Cerebellar nuclear complex (tissue), 1 donor: ENCODE measurements at places on chromosomes 1 and 21.

GRCh38 chr1:203033917-203034316 lies 7.6 kb downstream of the PPFIA4 start:
- no peak for DNase-seq

- DNase-seq = no peak
These were observed 141.8 kb downstream of the SYT2 start for GRCh38 chr1:202568410-202568809.

GRCh38 chr1:160740133-160740688 lies 1.2 kb downstream of the SLAMF7 start:
- no peak for DNase-seq

- DNase-seq = no peak
These were observed 34.2 kb downstream of the MORN1 start for GRCh38 chr1:2356911-2357845.

DNA sequence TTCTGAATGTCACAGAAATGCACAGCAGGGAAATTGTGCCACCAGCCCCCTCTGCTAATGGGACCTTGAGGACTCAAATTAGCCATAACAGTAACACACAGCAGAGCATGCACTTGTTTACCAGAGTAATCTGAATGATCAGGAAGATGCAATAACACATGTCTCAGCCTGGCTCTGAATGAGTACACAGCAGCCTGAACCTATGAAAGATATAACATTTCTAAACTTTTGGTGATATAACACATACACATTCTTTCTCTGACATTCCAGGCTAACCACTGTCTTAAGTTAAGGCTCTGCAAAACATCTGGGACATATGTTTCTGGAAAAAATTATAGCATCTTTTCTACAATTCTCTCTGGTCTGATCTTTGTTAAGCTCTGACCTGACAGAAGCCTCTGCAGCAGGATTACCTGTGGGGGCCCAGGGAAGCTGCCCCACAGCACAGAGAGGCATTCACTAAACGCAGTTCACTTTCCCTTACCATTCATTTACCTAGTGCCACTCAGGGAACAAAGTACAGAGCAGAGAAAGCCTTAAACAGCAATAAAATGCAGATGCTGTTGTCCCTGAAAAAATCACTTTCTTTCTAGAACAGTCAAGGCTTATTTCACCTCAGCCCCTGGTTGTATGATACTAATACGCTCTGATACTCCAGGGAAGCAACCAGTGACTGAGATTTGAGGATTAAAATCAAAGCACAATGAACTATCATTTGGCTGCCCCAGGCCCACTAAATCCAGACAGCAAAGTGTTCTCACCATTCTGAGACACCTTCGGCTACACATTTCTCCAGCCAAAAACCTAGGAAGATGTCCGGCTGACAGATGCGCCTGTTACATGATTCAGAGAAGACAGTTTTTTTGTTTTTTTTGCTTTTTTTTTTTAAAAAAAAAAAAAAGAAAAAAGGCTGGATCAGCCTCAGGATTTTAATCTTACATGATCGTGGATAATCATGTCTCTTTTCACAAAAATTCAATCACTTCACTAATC lies 54.0 kb upstream of the CNN3 start:
- no peak for DNase-seq

- DNase-seq = no peak
These were observed 11.2 kb downstream of the CLEC20A start for GRCh38 chr1:178485541-178485981.

DNA sequence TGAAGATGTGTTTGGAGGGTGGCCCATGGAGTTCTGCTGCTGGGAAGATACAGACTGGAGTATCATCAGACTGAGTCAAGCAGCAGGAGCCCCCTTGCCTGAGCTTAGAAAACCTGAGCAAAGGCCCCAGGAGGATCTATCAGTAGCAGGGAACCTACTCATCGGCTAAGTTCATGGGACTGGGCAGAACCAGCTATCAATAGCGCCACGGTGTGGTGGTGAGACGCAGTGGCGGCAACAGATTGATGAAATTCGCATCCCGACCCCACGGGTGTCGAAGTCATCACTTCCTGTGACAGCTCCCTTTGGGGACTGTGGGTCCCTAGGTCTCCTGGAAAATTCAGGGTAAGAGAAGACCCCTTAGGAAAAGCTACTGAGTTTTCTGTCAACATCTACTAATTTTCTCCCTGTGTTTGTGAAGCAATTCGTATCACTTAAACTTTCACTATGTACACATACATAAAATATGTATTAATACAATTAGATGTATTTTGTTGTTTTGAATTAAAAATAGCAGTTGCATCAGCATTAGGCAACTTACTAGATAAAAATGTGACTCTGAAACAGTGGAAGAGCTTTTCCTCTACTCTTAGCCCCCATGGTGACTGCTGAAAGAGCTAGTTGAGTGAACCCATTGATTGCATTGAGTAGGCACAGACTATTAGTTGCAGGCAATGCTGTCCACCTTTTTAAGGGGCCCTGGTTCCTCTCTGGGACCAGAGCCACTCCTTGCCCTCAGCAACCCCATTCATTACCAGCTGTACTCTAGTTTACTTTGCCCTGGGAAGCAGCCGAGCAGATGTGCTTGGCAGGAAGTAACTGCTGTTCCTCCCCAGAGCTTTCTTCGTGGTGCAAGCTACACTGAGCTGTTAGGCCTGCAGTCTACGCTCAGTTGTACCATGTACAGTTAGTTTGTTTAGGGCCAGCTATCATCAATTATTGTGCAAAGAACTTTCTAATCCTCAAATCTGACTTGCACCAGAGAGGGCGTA lies 7.3 kb upstream of the CACNA1S start:
- DNase-seq = no peak
